ENCODE measurements at places on chromosomes 16 and 17.

GRCh38 chr17:58136669-58137279 lies 11.4 kb upstream of the OR4D1 start:
- no peak for DNase-seq

DNA sequence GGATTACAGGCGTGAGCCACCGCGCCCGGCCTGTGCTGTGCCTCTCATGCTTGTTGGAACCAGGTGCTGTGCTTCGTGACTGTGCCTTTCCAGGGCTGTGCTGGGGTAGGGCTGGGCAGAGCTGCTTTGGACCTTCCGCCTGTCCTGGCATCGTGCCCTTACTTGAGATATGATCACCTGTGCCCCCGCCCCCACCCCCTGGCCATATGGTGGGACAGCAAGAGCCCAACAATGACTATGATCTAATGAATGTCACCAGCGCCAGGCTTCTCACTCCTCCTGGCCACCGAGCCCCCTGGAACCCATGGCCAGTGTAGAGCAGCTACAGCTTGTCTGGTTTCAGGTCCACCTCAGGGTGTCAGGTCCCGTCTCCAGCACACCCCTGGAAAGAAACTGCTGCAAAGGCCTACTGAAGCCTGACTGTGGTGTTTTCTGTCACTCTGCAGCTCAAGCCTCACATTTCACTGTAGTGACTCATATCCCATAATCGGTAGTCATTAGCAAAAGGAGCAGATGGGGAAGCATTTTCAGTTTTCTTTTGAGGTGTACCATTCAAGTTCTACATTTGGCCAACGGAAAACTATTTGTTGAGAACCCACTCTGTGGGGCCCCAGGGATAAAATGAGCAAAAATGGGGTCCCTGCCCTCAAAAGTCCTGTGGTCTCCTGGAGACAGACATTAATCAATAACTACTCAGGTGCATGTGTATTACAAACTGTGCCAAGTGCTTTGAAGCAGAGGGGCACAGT lies 22.1 kb downstream of the FCSK start:
- no peak for DNase-seq

GRCh38 chr17:72862276-72862999 lies 230.1 kb downstream of the SLC39A11 start:
- no peak for DNase-seq

GRCh38 chr16:89201439-89202377 lies 1.4 kb upstream of the SLC22A31 start:
- peak; percentile 53 for DNase-seq

DNA sequence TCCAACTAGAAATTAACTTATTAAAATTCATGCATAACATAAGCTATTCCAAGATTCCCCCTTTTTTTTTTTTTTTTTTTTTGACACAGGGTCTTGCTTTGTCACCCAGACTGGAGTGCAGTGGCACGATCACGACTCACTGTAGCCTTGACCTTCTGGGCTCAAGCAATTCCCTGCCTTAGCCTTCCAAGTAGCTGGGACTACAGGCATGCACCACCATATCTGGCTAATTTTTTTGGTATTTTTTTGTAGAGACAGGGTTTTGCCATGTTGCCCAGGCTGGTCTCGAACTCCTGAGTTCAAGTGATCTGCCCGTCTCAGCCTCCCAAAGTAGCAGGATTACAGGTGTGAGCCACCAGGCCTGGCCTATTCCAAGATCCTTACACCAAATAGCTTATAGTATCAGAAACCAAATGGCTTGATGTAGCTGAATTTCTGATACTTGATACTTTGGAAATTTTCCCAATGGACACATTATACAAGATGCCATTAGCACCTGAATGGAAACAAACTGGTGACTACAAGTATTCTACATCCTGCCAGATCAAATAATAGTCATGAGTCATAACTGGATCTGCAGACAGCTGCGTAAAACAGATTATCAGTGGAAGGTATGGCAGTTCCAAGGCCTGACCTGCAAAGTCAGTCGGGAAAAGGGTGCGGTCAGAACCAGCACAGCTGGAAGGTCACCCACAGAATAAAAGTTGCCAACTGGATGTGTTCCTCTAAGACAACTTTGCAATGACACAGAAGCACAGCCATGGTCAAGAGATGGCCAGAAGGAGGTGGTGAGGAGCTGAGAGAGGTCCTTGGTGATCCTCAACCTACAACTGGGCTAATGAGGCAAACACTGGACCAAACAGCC lies 14.5 kb downstream of the TUBG1 start:
- no peak for DNase-seq

Data from activated gamma-delta T cell (primary cell).